Common myeloid progenitor, CD34-positive (primary cell): ENCODE measurements at places on chromosomes 2 and 18.

GRCh38 chr2:215825707-215826106 lies 187.6 kb downstream of the MREG start:
- no peak for DNase-seq

GRCh38 chr18:52377094-52377493 lies 37.1 kb downstream of the DCC start:
- no peak for DNase-seq

GRCh38 chr18:5977022-5977421 lies 81.7 kb upstream of the TMEM200C start:
- no peak for DNase-seq

- no peak for DNase-seq
These were observed 340.8 kb upstream of the SPHKAP start for GRCh38 chr2:228522276-228522675.

DNA sequence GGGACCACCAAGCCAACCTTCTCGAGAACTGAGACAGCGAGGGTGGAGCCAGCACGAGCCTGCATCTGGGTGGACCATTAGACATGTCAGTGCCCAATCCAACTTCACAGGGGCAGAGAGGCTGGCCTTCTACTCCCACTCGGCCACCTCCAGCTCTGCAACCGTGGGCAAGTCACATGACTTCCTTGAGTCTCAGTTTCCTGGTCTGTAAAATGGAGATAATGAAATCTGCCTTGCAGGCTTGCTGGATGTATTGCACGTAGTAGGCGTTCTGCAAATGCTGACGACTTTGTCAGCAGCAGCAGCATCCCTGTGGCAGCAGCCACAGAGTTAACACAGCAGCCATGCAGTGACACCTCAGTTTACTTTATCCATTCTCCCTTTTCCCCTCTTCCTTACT lies 208.9 kb downstream of the GLI2 start:
- no peak for DNase-seq

- DNase-seq = no peak
These were observed 35.9 kb downstream of the RHOB start for GRCh38 chr2:20482725-20483124.

- DNase-seq = no peak
These were observed 98.5 kb upstream of the RMDN2 start for GRCh38 chr2:37826611-37827010.

- DNase-seq = no peak
These were observed 52.4 kb upstream of the ATP8B1 start for GRCh38 chr18:57855551-57855950.

DNA sequence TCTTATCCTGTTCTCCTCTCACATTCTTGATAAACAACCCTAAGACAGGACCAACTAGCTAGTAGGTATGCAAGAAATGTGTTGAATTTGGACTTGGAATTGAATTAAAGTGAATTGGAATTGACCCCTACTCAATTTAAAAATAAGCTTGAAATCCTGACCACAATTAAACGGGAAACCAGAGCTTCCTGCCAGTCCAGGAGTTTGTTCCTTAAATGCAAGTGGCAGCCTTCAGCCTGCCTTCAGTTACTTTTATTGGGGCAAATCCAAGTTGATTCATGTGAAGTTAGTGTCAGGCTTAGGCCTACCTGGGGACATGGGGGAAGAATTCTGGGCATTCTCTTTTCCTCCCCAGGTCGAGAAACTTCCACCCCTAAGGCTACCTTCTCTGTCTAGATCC lies 457.6 kb downstream of the BCL11A start:
- DNase-seq = peak; percentile 46
